ENCODE measurements at places on chromosomes 12 and 14.

DNA sequence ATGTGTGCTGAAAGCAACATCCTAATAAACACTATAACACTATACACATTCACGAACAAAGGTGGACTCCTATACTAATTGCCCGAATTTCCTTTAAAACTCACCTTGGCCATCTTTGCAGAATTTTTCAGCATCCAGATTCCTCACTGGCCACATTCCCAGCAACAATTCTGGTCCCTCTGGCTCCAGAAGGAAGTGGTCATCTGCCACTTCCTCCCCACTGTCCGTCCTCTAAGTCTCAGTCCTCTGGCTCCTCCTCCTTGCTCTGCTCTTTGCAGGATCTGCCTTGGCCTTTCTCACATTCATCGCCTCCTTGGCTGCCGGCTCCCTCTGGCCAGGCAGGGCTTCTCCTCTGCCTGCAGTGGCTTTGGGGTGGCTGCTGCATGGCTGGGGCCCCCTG, 426.0 kb downstream of the FUT8 start:
- DNase-seq: no peak

DNA sequence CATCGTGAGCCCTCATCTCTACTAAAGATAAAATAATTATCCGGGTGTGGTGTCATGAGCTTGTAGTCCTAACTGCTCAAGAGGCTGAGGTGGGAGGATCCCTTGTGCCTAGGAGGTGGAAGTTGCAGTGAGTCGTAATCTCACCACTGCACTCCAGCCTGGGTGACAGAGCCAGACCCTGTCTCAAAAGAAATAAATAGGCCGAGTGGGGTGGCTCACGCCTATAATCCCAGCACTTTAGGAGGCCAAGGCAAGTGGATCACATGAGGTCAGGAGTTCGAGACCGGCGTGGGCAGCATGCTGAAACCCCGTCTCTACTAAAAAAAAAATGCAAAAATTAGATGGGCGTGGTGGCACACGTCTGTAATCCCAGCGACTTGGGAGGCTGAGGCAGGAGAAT, 70.9 kb downstream of the RESF1 start:
- no peak for DNase-seq

GRCh38 chr14:51507906-51508511, 143.7 kb upstream of the FRMD6 start:
- DNase-seq: no peak

GRCh38 chr12:81231574-81232368, 153.9 kb downstream of the ACSS3 start:
- no peak for DNase-seq

DNA sequence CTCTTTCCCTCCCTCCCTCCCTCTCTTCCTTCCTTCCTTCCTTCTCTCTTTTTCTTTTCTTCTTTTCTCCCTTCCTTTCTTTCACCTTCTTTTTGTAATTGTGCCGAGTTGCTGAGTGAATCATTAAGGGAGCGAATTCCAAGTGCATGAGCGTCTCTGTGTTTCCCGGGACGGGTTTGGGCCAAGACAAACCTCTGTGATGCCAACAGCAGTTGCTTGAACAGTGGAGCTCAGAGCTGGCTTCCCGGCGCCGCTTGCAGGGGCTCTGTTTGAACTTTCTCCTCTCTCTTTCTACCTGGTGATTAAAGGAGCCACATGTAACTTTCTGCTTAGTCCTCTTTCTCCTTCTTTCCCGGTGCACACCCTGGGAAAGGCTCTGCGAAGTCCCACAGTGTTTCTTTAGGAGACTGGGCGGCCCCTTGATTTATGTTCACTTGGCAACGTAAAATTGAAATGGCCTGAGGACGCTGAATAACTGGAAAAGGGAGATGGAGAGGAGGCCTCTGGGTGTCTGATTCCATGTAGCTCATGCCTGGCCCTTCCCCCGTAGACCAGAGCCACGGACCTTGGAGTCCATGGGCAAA, 33.7 kb upstream of the MAP1LC3B2 start:
- DNase-seq: no peak

- DNase-seq: no peak
Observed at GRCh38 chr14:75649773-75650172, 10.9 kb downstream of the ERG28 start.

DNA sequence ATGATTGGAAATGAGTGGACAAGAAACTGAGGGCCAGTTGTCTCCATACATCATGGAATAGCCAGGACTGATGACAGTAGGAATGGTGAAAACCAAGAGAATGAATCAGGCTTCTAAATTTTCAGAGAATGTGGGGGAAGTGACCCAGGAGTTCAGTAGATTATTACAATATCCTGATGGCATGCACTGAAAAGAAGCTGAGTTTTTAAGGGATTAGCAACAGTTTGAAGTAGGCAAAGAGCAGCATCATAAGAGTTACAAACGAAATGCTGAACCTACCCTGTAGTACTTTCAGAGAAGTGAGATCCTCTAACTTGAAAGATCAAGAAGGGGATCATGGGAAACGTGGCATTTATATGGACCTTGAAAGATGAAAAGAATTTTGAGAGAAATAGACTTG, 13.2 kb downstream of the SLC2A14 start:
- no peak for DNase-seq

DNA sequence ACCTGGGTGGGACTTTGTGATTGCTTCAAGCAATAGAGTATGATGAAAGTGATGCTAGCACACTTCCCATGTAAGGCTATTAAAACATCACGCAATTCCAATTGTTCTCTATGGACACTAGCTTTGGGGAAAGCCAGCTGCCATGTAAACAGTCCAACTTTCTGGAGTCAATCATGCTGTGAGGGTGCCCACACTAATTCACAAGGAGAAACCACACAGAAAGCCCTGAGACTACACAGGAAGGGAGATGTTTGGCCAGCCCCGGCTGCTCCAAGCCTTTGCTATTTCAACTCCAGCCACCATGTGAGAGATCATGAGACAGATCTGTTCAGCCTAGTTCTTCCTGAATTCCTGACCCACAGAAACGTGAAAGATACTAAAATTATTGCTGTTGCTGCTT, 96.3 kb downstream of the ST8SIA1 start:
- DNase-seq: no peak

- DNase-seq: no peak
Observed at GRCh38 chr12:44362947-44363346, 513.2 kb downstream of the NELL2 start.

Data from CD4-positive, alpha-beta T cell (primary cell).